ENCODE measurements at places on chromosomes 4 and X.

DNA sequence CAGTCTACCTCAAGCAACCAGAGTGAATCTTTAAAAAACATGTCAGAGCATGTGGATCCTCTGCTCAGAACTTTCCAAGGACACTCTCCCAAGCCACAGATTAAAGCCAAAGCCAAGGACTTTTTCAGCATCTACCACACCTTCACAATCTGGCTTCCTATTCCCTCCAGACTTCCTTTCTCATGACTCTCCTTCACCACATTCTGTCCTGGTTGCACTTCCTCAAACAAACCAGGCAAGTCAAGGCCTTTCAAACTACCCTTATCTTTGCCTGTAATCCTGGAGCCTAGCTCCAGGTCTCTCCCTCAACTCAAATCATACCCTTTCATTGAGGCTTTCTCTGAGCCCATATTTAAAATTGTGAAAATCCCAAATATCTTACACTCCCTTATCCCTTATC is 191.6 kb upstream of the GALNTL6 start:
- no peak for DNase-seq

DNA sequence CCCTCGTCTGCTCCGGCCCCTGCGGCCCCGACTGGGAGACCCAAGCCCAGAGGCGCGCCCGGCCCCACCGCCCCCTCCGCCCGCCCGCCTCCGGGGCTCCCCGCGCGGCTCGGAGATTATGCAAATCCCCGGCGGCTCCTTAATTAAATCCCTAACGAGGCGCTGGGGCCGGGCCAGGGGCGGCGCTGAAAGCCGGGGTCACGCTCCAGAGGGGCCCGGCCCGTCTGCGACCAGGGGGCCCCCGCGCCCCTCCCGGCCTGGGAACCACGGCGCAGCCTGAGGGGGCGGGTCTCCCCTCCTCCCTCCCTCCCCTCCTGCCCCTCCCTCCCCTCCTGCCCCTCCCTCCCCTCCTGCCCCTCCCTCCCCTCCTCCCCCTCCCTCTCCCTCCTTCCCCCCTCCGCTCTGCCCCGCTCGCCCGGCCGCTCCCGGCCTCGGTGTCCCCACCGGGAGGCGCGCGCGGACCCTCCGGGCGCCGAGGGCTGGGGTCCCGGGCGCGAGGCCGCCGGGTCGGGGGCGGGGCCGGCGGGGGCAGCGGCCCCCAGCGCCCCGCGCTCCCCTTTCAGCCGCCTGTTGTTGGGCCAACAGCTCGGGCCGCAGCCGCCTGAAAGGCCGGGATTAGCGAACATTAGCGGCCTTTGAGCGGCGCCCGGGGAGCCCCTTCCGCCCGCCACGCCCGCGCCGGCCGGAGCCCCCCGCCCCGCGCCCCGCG is 25.9 kb upstream of the FGFR3 start:
- no peak for DNase-seq

- DNase-seq, result no peak
These were observed 554 bp downstream of the PCDH7 start for GRCh38 chr4:30720661-30721184.

- no peak for DNase-seq
These were observed 78.1 kb upstream of the BOD1L1 start for GRCh38 chr4:13705521-13706041.

GRCh38 chr4:2811830-2812611 is 19.1 kb downstream of the SH3BP2 start:
- no peak for DNase-seq

- no peak for DNase-seq
These were observed 1849.7 kb downstream of the PCDH7 start for GRCh38 chr4:32569861-32570260.

DNA sequence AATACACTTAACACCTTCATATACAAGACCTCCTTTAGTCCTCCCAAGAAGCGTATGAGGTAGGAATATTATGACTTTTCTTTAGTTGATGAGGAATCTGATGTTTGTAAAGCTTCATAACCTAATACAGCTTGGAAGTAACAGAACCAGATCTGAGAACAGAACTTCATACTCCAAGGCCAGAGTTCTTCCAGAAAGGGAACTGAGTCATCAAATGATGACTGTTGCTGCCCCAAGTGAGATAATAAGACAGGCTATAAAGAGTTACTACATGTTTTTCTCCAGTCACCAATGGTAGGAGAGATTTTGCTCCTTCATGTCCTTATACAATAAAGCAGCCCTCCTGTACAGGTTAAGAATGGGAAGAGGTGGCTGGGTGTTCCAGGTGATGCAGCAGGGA is 74.3 kb upstream of the ANXA3 start:
- DNase-seq, result no peak
